Stimulated activated CD4-positive, alpha-beta T cell treated with anti-CD3 and anti-CD28 coated beads, TNF-alpha, amount 100 ng/mL, for 48 hours (primary cell): ENCODE measurements at places on chromosomes 7 and 10.

GRCh38 chr10:96431211-96431970 is 72.6 kb upstream of the OPALIN start:
- no peak for DNase-seq

DNA sequence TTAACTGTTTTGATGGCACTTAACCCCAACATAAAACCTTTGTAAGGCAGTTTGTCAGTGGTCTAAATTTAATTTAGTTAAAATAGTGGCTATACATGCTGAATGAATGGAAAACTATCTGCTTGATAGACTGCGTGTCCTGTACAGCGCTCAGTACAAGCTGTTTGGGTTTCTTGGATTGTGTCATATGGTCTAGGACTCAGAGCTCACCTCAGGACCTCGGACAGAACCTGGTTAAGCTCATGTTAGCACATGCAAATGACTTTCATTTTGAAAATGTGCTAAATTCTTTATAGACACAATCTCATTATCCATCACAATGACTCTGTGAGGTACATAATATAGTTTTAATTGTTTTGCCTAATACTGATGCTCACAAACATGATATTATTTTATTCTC is 55.7 kb upstream of the RELN start:
- DNase-seq, result no peak

DNA sequence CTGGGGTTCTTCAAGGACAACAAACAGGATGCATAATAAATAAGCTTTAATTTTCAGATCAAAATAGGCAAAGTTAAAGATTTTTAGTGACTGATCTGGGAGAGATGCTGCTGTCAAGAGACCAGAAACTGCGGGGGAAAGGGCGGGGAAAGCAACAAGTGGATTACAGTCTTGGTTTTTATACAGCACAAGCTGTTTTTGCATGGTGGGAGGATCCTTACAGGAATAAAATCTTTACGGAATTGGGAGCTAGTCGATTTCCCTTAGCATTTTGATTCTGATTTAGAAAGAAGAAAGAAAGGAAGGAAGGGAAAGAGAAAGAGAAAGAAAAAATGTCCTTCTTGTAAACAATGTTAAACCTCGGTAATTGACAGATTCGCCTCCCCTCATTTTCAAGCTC is 242.3 kb upstream of the SP8 start:
- no peak for DNase-seq

GRCh38 chr10:59724098-59724938 is 14.7 kb upstream of the SLC16A9 start:
- DNase-seq, result no peak

DNA sequence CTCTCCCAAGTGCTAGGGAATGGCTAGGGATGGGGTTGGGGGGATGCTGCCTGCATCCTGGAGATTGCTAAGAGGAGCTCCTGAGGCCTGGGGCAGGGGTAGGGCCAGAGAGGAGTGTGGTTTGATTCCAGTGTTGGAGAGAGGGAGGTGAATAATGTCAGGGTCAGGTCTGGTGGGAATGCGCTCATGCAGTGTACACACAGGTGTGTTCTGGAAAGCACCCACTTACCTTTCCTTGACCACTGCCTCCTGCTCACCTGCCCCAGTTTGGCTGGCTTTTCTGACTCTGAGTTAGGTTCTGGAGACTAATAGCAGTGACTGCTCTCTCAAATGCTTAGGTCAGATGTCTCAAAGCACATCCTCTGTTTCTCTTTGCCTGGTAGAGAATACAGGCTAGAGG is 135.4 kb upstream of the BMPER start:
- DNase-seq, result no peak

DNA sequence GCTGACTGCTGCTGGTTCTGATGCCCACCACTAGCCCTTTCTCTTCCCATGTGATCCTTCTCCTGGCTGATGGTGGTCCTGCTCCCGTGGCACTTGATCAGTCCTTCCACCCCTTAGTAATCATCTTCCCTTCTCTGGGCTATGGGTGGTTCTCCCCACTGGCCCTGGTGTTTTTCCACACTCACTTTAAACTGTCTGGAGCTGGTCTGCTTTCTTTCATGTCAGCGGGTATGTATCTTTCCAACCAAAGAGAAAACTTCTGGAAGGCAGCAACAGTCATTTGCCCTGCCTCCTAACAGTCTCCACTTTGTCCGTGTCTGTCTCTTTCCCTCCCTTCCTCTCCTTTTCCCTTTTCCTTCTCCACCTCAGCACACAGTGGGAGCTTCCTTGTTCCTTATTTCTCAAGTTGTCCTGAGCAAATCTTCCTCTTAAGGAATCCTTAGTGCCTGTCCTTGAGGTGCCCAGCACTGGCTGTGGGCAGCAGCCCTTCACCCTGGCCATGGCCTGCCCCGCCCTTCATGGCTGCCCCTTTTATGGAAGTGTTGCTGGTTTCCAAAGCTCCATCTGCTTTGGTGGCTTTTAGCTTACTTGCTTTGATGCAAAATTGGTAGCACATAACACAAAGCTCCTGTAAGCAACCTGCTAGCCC is 189.0 kb downstream of the TCF7L2 start:
- no peak for DNase-seq

GRCh38 chr10:117921421-117921820 is 125.3 kb downstream of the RAB11FIP2 start:
- DNase-seq, result no peak

DNA sequence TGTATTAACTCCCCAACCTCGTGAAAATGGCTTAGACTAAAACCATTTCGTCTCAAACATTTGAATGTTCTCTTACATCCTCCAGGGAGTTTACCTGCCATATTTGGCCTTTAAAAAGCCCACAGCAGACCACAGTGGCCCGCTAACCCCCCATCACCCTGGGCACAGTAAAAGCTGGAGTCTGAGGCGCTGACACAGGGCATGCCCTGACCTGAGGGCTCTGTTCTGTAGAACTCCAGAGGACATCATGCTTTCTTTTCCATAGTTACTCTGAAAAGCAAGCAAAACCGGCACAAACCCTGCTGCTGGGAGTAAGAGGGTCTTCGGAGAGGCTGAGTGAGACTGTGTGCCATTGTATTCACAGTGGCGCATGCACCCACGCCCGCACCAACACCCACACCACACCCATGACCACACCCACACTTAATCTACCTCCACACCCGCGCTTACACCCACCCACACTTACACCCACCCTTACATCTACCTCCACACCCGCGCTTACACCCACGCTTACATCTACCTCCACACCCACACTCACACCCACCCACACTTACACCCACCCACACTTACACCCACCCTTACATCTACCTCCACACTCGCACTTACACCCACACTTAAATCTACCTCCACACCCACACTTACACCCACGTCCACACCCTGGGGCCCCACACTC is 32.1 kb downstream of the LRRC27 start:
- DNase-seq, result peak; percentile 32
